ENCODE measurements at places on chromosomes 7 and 10. TPM values are rescaled to one million over a fixed set of nuclear protein-coding genes. Genes with fewer than 3 reads are reported as not detected.

DNA sequence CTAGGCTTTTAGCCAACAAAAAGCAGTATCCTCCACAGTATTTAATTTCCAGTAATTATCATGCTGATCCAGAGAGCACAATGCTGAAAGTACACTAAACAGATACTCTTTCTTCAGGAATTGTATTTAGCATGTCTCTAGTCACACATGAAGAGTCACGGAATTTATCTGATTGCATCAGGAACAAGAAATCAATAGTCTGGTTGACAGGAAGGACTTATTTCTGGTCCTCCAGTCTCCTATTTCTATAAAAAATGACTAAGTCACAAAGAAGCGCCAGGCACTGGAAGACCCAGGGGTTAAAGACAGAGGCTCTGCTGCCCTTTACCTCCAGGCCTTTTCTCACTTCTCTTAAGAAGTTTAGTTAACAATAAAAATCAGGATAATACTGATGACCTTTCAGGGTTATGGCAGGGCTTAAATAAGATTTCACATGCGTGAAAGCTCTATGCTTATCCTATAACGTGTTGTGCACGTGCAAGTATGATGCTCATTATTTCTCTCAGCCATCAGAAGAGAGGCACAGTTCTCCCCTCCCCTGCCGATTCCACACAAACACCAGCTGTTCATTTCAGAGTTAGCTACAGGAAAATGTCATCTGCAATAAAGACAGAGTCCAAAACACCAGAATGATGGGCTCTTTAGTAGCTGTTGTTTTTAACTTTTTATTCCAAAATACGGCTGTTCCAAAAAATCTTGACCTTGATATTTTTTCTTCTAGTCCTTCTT lies 36.9 kb downstream of the SLC26A4 start:
- DNase-seq, result no peak

DNA sequence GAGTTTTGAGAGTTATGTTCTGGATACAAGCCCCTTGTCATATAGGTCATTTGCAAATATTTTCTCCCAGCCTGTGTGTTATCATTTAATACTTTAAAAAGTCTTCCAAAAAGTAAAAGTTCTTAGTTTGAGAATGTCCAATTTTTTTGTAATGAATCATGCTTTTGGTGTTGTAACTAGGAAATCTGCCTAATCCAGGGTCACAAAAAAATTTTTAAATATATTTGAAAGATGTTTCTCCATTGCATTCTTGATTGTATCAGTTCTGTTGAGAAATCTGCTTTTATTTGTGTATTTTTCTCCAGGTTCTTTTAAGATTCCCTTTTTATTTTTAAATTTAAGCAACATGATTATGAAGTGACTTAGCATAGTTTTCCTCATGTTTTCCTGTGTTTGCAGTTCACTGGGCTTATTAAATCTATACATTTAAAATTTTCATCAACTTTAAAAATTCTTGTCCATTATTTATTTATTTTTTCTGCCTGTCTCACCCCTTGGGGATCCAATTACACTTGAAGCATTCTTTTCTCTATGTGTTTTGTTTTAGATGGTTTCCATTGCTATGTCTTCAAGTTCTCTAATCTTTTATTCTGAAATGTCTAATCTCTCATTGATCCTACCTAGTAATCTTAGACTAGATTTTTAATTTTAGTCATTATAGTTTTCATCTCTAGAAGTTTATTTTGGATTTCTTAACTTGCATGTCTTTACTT lies 47.0 kb downstream of the CCDC71L start:
- no peak for DNase-seq

GRCh38 chr7:139023076-139023475 lies 12.8 kb downstream of the ZC3HAV1L start:
- DNase-seq, result no peak

DNA sequence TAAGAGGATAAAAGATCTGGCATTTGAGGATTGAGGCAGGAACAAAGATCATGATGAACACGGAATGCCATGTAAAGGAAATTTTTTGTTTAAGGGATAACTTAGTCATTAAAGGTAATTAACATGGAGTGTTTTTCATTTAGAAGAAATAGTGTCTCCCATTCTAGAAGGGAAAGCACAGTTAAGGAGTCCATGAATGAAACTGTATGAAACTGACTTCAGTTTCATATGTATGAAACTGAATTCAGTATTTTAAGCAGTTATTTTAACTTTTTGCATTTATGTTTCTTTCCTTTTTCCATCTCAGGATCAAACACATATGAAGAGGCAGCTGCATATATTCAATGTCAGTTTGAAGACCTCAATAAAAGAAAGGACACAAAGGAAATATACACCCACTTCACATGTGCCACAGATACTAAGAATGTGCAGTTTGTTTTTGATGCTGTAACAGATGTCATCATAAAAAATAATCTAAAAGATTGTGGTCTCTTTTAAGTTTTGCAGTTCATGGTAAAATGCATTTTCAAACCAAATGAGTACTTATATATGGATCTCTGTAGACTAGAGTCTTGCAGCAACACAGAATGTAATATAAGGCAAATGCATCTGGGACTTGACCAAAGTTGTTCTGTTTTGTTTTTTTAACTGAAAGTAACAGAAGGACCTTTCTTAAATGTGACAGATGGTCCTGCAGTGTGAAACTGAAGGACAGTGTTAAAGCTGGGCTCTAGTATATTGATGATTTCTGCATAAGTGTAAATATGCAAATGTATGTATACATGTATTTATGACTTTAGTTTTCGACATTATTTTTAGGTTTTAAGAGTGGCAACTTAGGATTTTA lies 82.6 kb downstream of the GNAI1 start:
- no peak for DNase-seq

- no peak for DNase-seq
These were observed 162.2 kb upstream of the SLC25A13 start for GRCh38 chr7:96484091-96484490.

- no peak for DNase-seq
These were observed 122.7 kb downstream of the CUL2 start for GRCh38 chr10:34967335-34967880.

DNA sequence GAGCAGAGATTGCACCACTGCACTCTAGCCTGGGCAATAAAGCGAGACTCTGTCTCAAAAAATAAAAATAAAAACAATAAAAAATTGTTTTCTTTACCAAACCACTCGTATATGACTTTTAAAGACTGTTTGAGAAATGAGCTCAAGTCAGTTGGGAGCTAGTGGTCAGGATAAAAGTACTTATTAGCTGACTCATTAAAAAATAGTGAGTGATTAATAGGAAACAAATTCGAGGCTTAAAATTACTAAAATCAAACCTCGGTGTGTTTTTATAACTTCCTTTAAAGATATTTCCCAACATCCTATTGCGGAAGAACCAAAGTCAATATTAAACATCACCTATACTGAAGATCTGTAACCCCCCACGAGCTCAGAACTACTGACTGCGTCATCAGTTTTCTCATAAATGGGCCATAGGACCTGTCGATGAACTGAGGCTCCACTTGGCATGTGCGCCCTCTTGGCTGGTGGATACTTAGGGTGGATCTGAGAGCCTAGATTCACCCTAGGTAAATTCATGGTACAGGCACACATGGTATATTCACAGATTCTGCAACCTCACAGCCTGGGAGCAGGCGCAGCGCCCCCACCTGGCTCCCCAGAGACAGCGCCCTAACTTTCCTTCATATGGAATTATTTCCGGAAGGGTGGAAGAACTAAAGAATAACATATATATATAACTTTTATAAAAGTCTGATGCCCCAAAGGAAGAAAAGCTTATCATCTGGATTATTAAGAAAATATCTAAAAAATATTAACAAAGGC lies 9.2 kb downstream of the MKI67 start:
- DNase-seq, result no peak

The ADRA2A gene
- not detected for total RNA-seq

DNA sequence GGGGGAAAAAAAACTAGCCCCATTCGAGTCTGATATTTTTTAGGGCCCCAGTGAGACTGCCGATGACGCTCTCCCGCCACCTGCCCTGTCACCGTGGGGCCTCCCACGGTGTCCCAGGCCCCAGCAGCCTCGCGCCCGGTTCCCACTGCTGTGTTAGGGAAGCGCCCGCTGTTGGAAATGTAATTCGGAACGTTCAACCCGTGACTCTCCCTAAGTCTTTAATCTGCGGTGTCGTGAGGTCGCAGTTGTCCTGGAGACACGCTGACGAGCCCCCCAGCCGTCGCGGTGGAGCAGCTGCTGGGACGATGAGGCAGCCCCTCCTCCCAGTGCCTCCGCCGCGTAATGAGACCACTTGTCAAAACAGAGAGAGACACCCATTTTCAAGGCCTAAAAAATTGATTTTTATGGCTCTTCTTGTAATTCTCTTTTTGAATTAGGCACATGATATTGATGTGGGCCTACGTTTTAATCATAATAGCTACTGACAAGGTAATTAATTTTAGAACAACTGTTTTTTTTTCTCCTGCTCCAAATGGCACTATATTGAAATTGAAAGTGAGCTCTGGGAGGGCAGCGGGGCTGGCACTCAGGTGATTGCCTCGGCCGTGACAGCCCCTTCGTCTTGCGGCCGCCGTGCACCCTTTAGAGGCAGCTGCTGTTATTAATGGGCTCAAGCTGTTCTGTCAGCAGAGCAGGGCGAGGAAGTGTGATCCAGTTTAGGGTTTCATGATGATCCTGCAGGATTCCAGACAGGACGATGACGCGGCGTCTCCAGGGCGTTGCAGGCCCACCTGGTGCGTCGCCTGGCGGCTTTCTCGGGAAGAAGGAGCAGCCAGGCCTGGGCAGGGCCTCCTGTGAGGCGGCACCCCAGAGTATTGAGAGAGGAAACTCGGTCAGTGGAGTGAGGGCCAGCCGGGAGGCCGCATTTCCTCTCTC lies 63.3 kb downstream of the NKX6-2 start:
- no peak for DNase-seq

The BMS1 gene
- 25.5 TPM for total RNA-seq

GRCh38 chr10:75782463-75783248 lies 351.2 kb downstream of the LRMDA start:
- DNase-seq, result no peak

The FIGNL1 gene
- total RNA-seq, result 49.0 TPM

DNA sequence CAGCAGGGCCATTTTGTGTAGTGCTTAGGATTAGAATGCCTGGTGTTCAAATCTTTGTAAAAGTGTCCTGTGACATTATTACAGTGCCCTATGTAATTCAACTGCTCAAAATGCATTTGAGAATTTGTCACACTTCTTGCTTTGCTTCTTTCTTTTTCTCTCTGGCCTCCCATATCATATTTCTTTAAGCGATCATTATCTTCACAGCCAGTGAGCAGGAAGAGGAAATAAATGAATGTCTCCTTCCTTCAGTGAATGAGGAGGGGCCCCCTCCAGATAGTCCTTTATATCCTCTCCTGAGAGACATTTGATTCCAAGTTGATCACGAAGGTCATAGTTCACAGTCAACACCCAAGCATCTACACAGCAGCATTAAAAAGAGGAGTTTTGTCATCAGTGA lies 425.1 kb upstream of the NPVF start:
- no peak for DNase-seq

DNA sequence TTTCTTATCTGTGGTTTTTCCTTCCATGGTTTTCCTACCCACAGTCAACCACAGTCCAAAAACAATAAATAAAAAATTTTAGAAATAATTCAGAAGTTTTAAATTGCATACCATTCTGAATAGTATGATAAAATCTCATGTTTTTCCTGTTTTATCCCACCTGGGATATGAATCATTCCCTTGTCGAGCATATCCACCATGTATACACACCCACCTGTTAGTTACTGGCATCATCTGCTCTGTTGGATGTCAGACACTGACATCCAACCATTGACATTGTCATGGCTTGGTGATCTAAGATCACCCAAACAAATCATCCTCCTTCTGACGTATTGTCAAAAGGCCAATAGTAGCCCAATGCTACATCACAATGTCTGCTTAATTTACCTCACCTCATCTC lies 749.8 kb downstream of the TNS3 start:
- DNase-seq, result no peak

The MSMB gene
- not detected for total RNA-seq

The HOXA2 gene
- not detected for total RNA-seq

DNA sequence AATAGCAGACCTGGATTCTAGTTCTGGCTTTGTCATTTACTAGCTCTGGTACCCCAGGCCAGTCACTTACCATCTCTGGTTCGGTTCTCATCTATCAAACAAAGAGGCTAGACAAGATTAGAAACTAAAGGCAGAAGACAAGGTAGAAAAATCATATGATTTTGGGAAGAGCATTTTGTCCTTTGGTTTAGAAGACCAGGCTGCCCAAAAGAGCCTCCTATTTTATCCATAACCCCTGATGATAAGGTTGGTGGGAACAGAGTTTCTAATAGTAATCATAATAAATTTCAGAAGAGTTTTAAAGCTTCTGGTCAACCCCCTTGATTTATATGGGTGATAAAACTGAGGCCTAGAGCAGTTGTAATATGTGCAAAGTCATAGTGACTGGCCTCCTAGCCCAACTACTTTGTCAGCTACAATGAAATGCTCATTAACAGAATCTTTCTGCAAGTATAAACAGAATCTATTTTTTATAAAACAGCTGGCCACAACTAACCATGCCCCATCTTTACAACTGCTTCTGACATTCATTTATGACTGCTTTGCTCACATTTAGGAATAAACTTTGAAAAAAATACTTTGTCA lies 23.4 kb downstream of the COX15 start:
- DNase-seq, result no peak

- DNase-seq, result no peak
These were observed 673.9 kb upstream of the ANKRD30A start for GRCh38 chr10:36451391-36451970.

DNA sequence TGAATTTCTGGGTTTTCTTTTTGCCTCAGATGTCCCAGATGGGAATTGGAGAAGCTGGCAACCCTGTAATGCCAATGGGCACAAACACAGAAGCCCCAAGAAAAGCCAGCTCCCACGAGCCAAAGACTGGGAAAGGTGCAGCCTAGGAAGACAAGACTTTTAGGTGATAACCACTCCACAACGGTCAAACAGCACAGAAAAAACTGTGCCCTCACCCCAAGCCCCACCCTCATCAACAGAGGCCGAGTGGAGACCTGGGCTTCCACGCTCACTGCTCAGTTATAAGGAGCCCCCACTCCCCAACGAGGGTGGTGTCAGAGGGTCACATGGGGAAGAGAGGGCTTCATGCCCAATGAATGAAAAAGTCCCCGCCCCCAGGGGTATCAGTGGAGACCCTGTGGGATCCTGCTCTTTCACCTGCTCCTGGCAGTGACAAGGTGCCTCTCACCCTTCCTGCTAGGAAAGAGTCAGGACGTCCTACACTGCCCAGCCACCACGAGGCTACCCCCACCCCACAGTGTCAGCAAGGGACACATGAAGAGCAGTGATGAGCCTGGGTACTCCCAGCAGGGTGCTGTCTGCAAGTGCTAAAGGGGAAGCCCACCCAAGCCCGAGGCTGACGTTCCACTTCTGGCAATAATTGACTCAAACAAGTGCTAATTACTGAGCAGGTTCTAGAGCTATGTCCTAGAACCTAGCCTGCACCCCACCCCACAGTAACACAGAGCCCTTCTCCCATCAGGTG lies 8.3 kb downstream of the TMEM273 start:
- DNase-seq, result peak; percentile 55

The UNC5B gene
- not detected for total RNA-seq

DNA sequence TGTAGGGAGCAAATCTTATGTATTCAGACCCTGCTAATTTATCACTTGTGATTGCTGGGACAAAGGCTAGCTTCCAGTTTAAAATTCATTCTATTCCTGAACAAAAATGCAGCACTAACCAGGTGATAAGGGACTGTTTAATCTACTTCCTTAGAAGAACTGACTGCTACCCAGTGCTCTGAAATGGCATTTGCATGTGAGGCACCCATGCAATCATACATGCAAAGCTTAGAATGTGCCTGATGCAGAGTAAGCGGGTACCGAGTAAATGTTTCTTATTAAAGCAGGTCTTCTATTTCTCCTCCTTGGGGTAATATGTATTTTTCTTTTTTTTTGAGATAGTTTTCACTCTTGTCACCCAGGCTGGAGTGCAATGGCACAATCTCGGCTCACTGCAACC lies 54.5 kb downstream of the NEURL1 start:
- DNase-seq, result no peak

- no peak for DNase-seq
These were observed 185.6 kb downstream of the FANK1 start for GRCh38 chr10:126081841-126082466.
